ENCODE measurements at places on chromosomes 12 and 14. TPM values are rescaled to one million over a fixed set of nuclear protein-coding genes. Genes with fewer than 3 reads are reported as not detected.

DNA sequence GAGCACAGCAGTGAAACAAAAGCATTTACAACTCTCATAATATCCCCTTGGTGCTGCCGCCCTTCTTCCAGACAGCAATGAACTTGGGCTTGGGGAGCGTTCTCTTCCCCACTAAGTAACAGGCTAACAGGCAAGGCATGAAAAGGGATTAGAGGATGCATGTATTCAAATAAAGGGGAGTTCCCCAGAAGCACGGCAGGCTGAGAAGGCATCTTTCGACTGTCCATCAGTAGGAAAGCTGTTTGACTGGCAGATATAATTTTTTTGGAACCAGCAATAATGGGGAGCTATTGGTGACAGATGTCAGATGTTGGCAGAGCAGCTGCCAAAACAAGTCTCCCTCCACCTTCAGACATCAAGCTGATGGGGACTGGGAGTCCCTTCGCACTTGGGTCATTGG, 9.2 kb upstream of the TIGAR start:
- DNase-seq = no peak

DNA sequence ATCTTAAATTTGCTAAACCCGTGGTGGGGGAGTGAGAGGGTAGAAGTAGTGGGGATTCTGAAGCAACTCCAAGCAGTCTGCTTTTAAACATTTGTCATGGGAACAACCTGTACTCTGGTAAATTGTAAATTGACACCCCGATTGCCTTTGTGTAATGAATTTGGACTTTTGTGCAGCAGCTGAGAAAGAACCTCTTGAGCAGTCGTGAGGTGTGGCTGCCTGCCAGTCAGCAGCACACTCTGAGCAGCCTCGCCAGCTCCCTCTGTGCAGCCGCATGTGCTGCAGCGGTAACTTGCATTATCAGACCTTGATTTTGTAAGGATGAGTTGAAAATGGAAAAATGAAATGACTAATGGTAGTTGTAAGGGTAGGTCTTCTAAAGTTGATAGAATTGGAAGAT, 74.3 kb downstream of the SUSD6 start:
- DNase-seq = no peak

DNA sequence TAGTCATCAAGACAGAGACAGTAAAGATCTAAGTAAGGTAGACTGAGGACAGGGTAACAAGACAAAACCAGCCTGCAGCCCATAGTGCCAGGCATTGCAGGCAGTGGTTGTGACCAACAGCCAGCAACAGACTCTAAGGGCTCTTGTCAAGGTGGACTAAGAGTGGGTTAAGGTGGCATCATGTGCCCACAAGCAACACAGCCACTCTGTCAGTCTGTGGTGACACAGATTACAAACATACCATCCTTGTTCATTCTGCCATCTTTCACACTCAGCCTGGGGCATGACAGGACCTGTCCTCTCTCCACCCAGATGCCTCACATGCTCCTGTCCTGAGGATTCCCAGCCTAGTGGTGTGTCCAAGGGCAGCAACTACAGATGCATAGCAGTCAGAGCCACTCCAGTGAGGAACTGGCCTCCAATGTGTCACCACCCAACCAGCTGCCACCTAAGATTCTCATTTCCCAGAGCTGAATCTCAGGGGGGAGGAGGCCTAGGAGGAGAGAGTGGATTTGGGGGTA, 28.3 kb downstream of the VDR start:
- DNase-seq = no peak

DNA sequence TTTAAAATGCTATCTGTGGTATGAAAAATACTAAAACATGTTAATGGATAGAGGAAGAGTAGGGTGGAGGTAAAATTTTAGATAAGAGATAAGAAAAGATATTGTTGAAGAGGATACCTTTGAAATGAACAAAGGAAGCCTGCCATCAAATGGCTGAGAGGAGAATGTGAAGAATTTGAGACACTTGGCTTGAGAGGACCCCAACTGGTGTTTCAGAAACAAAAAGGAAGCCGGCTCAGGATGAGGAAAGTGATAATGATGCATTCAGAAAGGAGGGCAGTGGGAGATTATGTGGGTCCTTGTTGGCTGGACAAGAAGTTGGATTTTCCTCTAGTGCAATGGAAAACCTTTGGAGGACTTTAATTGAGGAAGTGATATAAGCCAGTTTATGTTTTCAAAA, 264.4 kb downstream of the DUSP6 start:
- DNase-seq = no peak

GRCh38 chr14:65344011-65344410, 68.5 kb upstream of the FUT8 start:
- no peak for DNase-seq

DNA sequence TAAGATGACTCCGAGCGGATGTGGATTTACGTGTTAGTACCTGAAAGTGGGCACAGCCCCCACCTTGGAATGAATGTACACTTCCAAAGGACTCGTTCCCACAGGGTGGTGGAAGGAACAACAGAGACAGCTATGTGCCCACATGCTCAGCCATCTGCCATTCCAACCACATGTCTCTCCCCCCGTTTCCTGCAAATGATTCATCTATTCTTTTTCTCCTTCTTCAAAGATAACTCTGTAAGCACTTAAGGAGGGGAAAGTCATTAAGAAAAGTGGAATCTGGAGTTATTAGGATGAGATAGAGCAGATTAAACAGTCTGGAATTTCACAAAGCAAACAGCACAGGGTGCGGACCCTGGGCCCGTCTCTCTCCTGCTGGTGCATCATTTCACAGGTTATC, 18.5 kb upstream of the DUSP6 start:
- DNase-seq = no peak

DNA sequence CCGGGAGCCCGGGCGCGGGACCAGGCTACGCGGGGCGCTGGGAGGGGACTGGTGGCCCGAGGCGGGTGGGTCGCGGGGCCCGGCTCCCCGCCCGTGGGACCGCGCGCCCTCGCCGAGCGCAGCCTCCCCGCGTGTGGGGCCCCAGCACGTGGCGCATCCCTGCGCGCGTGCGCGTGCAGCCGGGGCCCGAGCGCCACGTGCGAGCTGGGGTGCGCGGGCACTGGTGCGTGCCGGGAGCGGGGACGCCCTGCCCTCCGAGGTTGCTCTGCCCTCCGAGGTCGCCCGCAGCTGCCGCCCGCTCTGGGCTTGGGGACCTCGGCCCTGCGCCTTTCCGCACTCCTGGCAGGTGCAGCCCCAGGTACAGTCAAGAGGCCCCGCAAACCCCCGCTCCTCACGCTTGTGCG, 365 bp upstream of the CCDC88C start:
- no peak for DNase-seq

DNA sequence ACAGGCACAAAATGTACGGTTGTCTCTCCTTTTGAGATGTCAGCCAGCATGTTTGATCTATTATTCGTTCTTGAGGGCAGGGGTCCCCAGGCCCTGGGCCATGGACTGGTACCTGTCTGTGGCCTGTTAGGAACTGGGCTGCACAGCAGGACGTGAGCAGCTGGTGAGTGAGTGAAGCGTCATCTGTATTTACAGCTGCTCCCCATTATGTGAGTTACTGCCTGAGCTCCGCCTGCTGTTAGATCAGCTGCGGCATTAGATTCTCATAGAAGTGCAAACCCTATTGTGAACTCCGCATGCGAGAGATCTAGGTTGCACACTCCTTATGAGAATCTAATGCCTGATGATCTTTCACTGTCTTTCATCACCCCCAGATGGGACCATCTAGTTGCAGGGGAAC, 41.4 kb upstream of the SCN8A start:
- DNase-seq = no peak

DNA sequence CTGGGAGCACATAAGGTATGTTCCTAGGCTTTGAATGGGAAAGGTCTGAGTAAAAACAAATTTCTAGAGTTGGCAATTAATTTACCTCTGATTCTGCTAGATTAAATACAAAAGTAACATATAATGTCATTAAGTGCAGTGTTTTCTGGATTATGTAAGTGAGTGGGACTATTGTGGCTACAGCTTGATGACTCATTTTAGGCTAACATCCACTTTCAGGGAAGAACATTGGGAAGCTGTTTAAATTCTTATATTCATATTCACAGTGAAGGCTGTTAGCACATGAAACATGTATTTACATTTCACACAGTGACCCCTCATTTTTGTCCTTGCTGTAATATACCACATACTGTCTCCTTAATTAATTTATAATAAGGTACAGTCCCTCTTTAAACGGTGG, 13.2 kb upstream of the BMAL2 start:
- DNase-seq = no peak

GRCh38 chr12:123973552-123974341, 732 bp downstream of the ZNF664 start:
- DNase-seq = peak; percentile 62

- DNase-seq = no peak
Measured at GRCh38 chr14:92383805-92384204, 60.8 kb downstream of the SLC24A4 start.

GRCh38 chr14:98705871-98706300, 566.1 kb downstream of the BCL11B start:
- DNase-seq = no peak

GRCh38 chr12:6336889-6337853, 4.7 kb downstream of the TNFRSF1A start:
- DNase-seq = no peak

CD163L1 gene
- 0.22 TPM for total RNA-seq

ABCC9 gene
- not detected for total RNA-seq

TSPAN19 gene
- total RNA-seq = not detected

MYO1A gene
- 0.52 TPM for total RNA-seq

CMTM5 gene
- not detected for total RNA-seq

NGDN gene
- total RNA-seq = 56.0 TPM

OR4M1 gene
- not detected for total RNA-seq

ZCCHC8 gene
- 28.9 TPM for total RNA-seq

PLEKHH1 gene
- 33.3 TPM for total RNA-seq

LRRK2 gene
- total RNA-seq = 0.13 TPM

ENO2 gene
- 90.9 TPM for total RNA-seq

All from H1 (cell line).